EH (cell line): ENCODE measurements at places on chromosomes 4 and X.

DNA sequence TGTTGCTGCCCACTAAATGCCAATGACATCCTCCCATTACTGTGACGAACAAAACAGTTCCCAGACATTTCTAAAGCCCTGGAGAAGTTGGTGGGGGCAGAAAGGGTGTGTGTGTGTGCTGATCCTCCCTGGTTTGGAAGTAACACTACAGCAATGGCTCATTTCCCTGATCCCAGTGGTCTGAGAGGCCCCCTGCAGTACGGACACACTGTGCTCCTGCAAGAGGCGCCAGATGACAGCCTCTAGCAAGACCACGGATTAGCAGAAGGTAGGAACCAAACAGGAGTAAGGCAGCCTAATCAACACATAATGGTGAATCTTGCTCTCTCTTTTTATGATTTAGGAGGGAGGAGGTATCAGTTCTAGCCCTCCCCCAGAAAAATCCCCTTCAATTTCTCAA lies 49.6 kb downstream of the CHRDL1 start:
- DNase-seq: no peak

- DNase-seq: peak; percentile 85
Observed at GRCh38 chr4:94525993-94526728, 74.4 kb downstream of the PDLIM5 start.

DNA sequence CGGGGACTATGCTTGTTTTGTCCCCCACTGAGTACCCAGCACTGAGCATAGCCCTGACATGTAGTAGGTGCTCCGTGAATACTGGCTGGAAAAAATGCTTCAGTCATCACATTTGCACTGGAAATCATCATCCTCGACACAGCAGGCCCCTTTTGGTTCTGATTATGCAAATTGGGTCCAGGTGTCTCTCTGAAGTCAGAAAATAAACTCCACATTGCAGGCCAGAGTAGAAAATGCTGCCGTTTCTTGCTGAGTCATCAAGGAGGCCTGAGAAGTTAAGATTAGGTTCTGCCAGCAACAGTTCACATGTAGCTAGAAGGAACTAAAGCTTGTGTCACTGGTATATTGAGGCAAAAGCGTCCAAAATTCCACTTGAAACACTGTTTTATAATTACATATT lies 15.0 kb upstream of the STK32B start:
- peak; percentile 56 for DNase-seq

DNA sequence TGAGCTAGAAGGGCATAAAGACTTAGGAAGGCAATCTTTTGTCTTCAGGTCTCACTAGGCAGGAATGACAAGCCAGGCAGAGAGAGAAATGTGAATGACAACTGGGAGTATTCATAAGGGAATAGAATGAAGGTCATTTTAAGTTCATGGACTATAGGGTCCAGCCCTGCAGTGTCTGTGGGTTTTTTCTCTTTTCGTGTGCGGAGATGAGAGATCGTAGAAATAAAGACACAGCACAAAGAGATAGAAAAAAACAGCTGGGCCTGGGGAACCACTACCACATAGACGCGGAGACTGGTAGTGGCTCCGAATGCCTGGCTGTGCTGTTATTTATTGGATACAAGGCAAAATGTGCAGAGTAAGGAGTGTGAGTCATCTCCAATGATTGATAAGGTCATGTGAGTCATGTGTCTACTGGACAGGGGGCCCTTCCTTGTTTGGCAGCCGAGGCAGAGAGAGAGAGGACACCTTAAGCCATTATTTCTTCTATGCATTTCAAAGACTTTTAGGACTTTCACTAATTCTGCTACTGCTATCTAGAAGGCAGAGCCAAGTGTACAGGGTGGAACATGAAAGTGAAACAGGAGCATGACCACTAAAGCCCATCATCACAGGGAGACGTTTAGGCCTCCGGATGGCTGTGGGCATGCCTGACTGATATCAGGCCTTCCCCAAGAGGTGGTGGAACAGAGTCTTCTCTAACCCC lies 921.8 kb upstream of the PCDH10 start:
- DNase-seq: no peak
